Skin of body (tissue), 3 donors: ENCODE measurements at places on chromosomes 1 and 21.

GRCh38 chr1:236370420-236370819, 23.7 kb upstream of the EDARADD start:
- no peak for DNase-seq

GRCh38 chr1:45394342-45394741, 54.1 kb upstream of the MUTYH start:
- DNase-seq = no peak

DNA sequence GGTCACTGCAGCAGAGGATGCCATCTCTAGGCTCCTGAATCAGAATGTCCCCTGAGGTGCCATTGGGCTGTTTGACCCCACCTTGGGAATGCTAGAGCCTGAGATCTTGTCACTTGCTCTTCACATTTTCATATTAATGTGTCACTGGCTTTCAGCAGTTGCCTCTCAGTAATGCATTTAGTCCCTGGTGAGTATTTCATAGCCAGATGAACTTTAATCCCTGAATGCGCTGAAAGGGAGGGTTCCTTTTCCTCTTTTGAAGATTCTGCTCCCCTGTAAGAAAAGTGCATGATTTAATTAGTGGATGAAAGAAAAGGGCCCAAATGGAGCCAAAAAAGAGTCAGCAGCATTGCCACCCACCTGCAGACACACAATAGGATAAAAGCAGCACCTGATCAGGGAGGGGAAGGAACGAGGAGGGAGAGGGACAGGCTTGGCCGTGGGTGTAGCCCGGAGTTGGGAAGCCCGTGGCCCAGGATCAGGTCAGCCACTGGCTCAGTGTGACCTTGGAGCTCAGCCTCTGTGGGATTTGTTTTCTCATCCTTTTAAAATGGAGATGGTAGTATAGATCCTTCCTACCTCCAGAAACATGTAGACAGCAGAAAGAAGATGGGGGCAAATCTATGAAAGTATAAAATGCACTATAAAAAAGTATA, 31.1 kb downstream of the ROR1 start:
- DNase-seq = no peak

GRCh38 chr1:111729271-111729921, 9.8 kb downstream of the INKA2 start:
- DNase-seq = no peak

DNA sequence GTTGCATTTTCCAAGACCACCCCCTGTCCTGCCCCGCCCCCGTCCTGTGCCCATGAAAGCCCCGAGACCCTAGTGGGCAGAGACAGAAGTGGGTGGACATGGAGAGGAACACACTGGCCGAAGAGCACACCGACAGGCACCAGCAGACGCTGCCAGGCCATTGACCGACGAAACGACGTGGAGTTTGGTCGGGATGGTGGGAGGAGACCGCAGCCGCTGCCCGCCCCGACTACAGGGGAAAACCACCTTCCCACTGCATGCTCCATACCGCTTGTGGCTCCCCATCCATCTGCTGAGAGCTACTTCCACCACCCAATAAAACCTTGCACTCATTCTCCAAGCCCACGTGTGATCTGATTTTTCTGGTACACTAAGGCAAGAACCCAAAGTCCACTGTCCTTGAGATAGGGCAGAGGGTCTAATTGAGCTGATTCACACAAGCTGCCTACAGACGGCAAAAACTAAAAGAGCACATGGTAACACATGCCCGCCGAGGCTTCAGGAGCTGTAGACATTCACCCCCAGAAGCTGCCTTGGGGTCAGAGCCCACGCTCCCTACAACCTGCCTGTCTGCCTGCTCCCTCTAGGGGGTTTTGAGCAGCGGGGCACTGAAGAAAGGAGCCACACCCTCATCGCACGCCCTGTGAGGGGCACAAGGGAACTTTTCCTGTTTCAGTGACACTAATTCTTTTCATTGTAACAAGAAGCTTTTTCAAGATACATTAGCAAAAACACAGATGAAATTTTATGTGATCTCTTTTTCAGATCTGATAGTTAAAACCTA, 81.2 kb upstream of the RAB3GAP2 start:
- no peak for DNase-seq

- no peak for DNase-seq
Measured at GRCh38 chr1:65279070-65279779, 30.1 kb upstream of the DNAJC6 start.

DNA sequence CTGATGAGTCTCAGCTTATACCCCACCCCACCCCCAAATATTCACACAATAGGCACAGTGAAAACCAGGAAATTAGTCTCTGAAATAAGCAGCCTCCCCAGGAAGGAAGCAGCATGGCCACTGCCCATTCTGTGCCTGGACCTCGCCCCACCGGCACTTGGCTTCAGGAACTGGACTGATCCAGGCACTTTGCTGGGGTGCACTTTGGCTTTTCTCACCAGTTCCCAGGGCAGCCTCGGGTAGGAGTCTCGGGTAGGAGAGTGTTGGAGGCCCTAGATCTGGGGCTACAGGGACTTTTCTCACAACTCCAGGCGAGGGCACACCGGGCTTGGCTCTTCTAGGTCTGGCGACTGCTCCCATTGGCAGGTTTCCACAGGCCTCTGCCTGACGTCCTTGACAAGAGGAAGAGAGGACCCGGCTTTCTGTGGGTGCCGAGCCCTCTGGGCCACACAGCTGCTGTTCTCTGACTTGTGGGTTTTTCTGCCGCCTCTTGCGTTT, 18.7 kb downstream of the ADARB1 start:
- DNase-seq = no peak

GRCh38 chr1:72060466-72061245, 221.7 kb downstream of the NEGR1 start:
- DNase-seq = no peak

- no peak for DNase-seq
Measured at GRCh38 chr1:101410048-101410878, 173.4 kb downstream of the S1PR1 start.

- no peak for DNase-seq
Measured at GRCh38 chr1:116895073-116895472, 14.6 kb upstream of the PTGFRN start.

GRCh38 chr1:166695115-166695514, 144.2 kb upstream of the POGK start:
- DNase-seq = no peak

GRCh38 chr1:66725885-66726665, 26.2 kb upstream of the DYNLT5 start:
- DNase-seq = peak; percentile 36

DNA sequence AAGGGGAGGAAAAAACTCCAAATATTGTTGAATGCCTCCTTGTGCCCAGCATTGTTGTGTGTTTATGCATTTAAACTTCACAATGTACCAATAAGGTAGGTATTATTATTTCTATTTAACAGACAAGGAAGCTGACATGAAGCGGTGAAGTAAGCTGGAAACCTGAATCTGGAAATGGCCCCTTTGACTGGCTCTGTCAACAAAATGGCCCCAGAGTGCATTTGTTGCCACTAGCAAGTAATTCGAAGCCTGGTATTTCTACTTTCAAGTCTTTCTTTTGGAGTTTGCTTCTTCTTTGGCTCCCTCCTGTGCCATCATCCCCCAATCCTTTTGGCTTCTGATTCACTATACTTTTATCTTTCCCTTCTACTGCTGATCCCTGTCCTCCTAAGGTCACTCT, 23.1 kb downstream of the CRYZL1 start:
- no peak for DNase-seq

GRCh38 chr21:44337941-44338895, 972 bp downstream of the CFAP410 start:
- peak; percentile 79 for DNase-seq

GRCh38 chr1:9465640-9466039, 73.6 kb upstream of the SLC25A33 start:
- no peak for DNase-seq

DNA sequence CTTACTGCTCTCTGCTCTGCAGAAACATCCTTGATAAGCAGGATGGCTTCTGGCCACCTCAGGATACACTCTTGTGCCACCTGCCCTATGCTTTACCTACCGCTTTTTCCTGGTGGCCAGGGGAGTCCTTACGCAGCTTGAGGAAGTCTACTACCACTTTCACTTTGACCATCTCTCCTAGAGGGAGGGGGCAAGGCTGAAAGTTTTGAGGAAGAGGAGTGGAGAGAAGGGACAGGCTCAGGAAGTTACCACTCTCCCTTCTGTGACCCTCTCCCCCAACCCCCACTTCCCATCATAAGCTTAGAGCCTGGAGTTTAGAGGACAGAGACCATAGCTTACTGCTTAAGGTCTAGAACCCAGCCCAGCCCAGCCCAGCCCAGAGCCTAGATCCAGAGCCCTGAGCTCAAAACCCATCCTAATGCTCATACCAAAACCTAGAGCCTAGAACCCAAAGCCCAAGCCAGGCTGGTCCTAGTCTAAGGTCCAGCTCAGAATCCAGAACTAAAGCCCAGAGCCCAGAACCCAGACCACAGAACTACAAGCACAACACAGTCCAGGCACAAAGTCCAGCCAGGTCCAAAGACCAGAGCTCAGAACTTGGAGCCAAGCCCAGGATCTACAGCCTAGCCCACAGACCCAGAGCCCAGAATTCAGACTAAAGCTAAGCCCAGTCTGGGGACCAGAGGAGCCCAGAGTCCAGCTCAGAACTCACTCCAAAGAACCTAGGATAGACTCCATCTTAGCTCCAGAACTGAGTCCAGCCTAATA, 18.0 kb upstream of the MFSD2A start:
- no peak for DNase-seq
